ENCODE measurements at places on chromosomes 16 and 17. TPM values are rescaled to one million over a fixed set of nuclear protein-coding genes. Genes with fewer than 3 reads are reported as not detected.
A peak's percentile ranks its signal among the peaks of the same experiment; 100 is the strongest.

GRCh38 chr17:16286009-16286946 is 67.0 kb downstream of the CENPV start:
- peak; percentile 98 for DNase-seq

DNA sequence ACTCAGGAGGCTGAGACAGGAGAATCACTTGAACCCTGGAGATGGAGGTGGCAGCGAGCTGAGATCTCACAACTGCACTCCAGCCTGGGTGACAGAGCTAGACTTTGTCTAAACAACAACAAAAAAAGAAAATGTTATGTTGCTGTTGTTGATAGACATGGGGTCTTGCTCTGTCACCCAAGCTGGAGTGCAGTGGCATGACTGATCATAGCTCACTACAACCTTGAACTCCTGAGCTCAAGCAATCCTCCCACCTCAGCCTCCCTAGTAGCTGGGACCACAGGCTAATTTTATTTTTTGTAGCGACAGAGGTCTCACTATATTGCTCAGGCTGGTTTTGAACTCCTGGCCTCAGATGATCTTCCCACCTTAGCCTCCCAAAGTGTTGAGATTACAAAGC is 20.0 kb downstream of the FBXO47 start:
- DNase-seq: no peak

GRCh38 chr17:64081802-64082799 is 47.8 kb downstream of the ERN1 start:
- DNase-seq: peak; percentile 94

DNA sequence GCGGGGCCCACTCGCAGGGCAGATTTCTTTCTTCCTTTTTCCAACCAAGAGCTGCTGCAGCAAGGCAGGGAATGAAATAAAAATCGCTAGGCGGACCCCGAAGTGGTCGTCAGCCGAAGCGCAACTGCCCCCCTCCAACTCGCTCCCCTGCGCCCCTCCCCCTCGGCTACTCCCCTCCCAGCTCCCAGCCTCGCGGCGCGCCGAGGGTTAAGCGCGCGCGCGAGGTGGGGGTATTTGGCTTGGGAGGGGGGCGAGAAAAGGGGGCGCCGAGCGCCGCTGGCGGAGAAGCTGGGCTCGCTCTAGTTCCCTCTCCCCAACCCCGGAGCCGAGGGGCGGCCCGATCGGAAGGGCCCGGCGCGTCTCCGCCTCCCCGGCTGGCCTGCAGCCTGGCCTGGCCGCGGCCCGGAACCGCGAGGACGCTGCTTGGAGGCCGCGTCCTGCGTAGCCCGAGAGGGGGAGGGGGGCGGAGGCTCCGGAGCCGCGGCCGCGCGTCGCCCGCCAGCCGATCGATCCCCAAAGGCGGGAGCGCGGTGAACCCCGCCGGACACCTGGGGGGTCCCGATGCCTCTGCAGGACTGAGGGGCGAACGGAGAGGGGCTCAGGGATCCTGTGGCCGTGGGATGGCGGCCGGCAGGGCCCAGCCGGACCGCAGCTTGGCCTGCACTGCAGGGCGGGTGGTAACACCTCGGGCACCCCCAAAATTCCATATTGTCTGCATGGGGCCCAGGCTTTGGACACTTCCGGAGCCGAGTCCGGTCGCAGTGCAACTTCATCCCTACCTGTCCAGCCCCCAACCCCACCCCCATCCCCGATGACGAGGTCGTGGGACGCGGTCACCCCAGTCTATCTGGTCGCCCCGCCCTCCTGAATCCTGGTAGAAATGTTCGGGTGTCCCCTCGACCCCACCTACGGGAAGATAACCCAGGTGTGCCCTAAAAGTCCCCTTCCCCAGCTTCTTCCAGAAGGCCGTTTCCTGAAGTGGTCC is 4.9 kb upstream of the CBX4 start:
- no peak for DNase-seq

GRCh38 chr17:80892900-80893603 is 98.6 kb upstream of the CHMP6 start:
- peak; percentile 56 for DNase-seq

CBFA2T3 gene
- not detected for total RNA-seq

C16orf96 gene
- 0.10 TPM for total RNA-seq

Data from renal cortical epithelial cell (primary cell).